Lower lobe of right lung (tissue), 2 donors: ENCODE measurements at places on chromosomes 11 and 22. TPM values are rescaled to one million over a fixed set of nuclear protein-coding genes. Genes with fewer than 3 reads are reported as not detected.

GRCh38 chr22:36055376-36056295 lies 27.0 kb upstream of the RBFOX2 start:
- DNase-seq: no peak

DNA sequence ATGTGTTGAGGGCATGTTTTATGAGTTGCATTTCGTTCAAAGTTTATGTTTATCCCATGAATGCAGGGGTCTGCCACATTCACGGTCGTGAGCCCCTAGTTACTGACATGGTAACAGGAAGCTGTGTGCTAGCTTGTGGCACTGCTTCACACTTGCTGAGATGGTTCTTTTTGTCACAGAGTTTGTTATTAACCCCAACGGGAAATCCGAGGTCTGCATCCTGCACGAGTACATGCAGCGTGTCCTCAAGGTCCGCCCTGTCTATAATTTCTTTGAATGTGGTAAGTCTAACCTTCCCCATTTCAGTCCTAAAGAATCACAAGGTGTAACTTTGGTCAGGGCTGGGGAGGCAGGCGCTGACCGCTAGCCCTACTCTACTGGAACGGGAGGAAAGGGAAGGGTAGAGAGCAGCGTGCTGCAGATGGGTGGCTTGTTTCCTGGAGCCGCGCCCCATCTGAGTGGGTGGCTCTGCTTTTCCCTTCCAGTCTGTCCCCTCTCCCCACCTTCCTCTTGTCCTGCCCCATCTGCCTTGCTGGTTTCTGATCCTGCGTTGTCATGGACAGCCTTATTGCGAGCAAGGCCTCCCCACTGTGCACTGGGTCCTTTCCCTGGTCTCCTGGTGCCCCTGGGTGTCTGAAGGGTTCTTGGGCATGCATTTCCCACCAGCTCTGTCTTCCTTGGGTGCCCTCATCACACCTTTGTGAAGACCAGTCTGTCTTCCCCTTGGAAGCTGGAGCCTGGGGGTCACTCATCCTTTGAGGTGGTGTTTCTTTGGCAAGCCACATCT lies 11.8 kb downstream of the DGCR8 start:
- DNase-seq: peak; percentile 29

GRCh38 chr11:108117746-108118371 lies 3.5 kb upstream of the ACAT1 start:
- DNase-seq: no peak

DNA sequence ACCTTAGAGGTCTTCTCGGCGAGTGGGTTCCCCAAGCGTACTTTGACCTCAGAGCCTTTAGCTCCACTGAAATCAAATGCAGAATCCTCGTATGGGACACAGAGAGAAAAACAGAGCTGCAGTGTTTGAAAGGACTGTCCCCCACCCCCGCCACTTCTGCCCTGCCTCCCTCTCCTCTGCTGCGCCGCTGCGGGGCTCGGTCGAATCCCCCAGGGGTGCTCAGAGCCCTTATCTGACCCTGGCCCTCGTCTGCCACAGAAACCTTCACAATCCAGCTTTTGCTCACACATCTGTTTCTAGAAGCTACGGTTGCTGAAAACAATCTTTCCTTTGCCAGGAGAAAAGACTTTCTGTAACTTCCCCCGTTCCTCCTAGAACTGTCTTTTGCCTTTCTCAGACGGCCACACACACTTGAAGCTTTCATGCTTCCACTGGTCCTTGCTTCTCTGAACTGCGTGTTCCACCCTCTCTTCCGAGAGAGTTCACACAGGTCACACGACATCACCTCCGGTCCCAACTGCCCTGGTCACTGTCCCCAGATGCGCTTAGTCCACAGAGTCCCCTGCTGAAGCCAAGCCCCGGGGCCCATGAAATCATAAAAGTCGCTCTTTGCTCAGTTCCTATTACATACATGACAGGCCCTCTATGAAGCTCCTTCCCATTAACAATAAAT lies 3.7 kb downstream of the SMIM35 start:
- no peak for DNase-seq

DNA sequence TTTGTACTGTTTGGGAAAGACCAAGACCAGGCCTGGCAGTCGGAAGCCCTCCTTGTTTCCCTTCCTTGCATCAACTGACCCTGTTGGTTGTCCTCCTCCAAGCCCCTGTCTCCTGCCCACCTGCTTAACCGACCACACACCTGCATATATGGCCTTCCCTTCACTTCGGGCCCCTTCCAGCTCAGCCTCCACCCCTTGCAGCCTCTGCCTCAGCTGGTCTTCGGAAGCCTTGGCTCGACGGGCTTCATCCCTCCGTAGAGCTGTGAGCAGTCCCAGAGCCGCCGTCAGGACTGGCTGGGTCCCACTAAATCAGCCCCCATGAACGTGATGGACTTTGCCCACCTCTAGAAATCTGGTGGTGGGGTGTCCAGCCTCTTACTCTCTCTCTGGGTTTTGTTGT lies 8.4 kb downstream of the NHERF4 start:
- peak; percentile 34 for DNase-seq

DNA sequence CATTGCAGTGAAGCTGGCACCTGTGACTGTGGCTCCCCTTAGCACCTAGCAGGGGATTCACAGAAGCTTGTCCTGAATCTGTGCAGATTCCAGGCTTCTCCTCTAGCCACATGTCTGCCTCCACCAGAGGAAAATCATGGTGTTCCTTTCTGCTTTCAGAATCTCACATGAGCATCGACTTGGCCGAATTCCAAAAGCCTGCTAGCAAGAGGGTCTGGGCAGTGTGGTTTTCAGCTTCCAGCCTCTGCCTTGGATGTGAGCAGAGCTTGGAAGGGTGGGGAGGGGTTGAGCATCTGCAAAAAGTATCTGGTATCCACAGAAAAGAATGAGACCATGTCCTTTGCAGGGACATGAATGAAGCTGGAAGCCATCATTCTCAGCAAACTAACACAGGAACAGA lies 911.1 kb downstream of the TBC1D22A start:
- no peak for DNase-seq

GRCh38 chr11:61516675-61517572 lies 8.4 kb downstream of the LRRC10B start:
- no peak for DNase-seq

DNA sequence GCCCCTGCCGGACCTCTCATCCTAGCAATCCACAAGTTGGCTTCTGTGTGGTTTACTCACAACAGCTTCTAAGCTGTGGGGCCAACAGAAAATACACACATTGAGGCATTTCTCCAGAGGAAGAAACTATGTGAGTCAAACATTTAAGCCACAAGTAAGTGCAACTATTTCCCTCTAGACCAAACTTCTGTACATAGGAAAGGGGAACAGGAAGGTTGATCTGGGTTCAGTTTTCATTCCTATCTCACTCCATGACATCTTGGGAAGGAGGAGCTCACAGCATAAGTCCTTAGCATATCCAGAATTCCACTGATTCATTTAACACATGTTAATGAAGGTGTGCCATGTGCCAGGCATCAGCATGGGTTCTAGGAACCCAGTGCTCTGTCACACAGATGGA lies 72.8 kb upstream of the PICALM start:
- DNase-seq: no peak

DNA sequence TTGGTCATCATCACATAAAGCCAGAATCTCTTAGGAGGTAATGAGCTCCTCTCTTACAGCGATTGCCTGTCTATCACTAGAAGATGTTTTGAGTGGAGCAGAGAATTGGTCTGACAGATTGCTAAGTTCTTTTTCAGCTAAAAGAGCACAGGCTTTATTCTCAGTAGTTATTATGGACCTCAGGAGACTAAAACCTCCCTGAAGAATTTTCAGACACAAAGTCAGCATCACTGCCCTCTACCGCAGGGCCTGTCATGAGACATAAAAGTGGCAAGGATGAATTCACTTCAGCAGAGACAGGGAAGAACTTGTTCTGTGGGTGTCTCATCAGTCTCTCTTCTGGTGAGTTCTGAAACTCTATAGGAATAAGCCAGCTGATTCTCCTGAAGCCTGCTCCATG lies at the start of gene OR51I2:
TSS of gene OR51I2 (plus strand) at position 301 of the 400 bp plus-strand sequence. CDS start 4,166 bp downstream, outside the sequence.
- DNase-seq: no peak

GRCh38 chr22:39518144-39518786 lies 2.1 kb upstream of the ATF4 start:
- DNase-seq: peak; percentile 9

DNA sequence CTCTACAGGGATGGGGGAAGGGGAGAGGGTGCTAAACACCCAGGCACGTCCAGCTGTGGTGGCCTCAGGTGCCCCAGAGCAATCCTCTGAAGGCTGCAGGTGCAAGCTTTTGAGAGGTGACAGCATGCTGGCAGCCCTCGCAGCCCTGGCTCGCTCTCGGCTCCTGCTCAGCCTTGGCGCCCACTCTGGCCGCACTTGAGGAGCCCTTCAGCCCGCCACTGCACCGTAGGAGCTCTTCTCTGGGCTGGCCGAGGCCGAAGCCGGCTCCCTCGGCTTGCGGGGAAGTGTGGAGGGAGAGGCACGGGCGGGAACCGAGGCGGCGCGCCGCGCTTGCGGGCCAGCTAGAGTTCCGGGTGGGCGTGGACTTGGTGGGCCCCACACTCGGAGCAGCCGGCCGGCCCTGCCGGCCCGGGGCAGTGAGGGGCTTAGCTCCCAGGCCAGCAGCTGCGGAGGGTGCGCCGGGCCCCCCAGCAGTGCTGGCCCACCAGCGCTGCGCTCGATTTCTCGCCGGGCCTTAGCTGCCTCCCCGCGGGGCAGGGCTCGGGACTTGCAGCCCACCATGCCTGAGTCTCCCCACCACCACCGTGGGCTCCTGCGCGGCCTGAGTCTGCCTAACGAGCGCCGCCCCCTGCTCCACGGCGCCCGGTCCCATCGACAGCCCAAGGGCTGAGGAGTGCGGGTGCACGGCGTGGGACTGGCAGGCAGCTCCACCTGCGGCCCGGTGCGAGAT lies 112.1 kb downstream of the TRIM29 start:
- DNase-seq: no peak

DNA sequence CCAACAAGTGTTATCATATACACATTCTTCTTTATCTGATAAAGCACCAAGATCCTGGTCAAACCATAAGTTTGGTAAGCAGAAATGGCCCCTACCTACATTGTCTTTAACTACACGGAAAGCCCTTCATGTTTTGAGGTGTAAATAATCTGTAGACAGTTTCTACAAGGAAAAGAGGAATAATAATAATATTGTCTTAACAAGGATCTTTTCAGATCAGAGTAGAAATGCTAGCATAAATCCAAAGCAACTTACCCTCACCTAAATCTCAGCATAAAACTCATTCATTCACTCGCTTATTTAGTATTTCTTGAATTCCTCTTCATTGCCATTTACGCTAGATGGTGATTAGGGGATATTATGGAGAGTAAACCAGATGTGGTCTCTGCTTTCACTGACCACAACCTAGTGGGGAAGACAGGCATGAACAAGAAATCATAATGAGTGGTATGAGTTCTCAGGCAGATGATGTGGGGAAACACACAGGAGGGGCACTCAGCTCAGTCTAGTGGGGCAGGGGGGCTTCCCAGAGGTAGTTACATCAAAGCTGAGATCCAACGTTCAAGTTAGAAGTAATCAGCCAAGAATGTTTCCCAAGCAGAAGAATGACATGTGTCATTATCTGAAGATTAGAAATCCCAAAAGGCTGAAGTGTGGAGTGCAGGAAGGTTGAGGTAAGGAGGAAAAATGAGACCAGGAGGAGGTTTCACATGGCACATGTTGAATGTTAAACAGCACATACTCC lies 65.4 kb upstream of the ZC3H12C start:
- DNase-seq: no peak

DNA sequence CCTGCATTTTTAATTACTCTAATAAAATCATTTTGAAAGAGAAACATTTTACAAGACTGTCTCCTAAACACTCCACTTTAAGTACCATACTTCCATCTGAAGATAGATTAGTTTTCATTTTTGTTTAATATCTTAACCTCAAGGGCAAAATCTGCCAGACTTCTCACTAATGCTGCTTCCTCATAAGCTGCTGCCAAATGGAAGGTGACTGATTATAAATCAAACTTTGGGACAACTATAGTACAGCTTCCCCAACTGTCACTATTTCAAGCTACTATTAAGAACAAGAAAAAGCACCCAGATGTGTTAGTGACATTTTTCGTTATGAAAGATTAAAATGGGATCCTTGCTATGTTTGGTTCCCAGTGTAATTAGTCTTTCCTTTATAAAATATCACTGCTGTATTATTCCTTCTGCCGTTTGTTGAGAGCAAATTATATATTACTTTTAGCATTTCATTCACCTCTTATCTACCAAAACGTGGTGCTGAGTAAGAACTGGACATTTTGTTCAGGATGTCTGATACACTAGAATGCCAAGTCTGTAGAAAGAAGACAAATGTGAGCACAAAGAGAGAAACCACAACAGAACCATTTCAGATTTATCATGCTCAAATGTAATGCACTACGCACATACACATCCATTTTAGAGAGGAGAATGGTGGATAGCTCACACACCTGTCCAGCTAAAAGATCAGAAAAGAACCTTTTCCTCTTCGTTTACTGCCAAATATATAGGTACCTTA lies 312.2 kb upstream of the C11orf87 start:
- no peak for DNase-seq

DNA sequence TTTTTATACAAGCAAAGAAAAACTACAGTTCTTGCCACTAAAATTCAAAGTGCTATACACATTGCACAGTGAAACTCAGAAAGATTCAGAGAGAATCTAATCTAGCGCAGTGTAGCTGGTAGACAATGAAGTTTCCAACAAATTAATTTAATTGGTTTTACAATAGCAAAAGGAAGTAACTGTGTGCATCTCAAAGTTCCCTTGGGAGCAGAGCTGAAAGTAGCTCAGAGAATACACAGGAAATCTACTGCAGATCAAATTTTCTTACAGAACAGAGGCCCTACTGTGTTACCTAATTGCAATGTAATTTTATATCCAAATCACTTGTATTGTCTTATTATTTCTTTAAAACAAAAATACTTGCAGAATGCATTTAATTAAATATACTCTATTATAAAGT lies 1396.2 kb upstream of the TENM4 start:
- no peak for DNase-seq

GRCh38 chr11:69879729-69880005 lies 60.5 kb upstream of the FGF3 start:
- DNase-seq: peak; percentile 9

DNA sequence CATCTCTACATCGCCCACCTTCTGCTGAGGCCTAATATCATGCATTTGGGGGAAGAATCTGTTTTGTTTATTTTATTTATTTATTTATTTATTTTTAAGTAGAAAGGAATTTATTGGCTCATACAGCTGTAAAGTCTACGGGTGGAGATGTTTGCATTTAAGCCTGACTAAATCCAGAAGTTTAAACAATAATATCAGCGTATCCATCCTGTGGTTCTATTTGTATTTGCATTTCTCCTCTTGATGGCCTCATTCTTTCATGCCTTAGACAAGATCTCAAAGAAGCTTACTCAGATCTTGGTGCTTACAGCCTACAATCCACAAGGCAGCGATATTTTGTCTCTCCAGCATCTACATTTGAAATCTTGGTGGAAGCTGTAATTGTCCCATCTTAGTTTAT lies 67.1 kb upstream of the CARD18 start:
- no peak for DNase-seq

The SF3A1 gene
- total RNA-seq: 162 TPM

The APOA5 gene
- 0.41 TPM for total RNA-seq

The SCGB1A1 gene
- total RNA-seq: 3,364 TPM

The SMIM35 gene
- total RNA-seq: not detected

The VWCE gene
- 1.2 TPM for total RNA-seq

The CDC42EP1 gene
- 46.0 TPM for total RNA-seq

The ROM1 gene
- 5.6 TPM for total RNA-seq

The KRTAP5-11 gene
- not detected for total RNA-seq

The APOA1 gene
- 3.7 TPM for total RNA-seq
